Dermis blood vessel endothelial cell (primary cell): ENCODE measurements at places on chromosomes 4 and X.

DNA sequence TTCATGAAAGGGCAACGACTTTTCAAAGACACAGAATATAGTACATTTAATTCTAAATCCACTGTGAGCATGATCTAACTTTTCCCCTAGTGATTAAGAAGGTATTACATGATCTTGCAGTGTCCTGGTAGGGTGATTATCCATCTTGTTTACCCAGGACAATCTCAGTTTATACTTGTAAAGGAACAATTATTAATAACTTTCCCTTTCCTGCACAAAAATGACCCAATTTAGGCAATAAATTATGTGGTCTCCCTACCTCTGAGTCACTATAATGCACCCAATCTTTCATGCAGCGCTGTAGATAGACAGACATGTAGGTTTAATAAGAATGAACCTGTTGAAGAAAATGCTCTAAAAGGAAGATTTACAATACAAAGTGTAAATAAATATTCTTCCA lies 22.7 kb downstream of the UNC5C start:
- no peak for DNase-seq

- DNase-seq: no peak
Measured at GRCh38 chr4:127868196-127868595, 12.5 kb upstream of the PLK4 start.

DNA sequence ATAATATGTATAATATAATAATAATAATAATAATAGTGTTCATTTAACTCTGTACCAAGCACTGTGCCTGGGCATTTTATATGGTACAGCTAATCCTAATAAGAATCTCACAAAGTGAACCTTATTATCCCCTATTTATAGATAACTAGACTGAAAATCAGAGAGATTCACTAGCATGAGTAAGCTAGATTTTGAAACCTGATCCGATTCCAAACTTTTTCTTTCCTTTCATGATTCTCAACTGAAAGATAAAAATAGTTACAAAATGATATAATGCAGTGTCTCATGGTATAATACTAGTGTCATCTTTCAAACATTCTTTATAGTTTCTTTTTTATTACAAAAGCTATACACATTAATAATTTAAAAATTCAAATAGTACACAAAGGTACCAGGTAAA lies 55.9 kb upstream of the RNF128 start:
- no peak for DNase-seq

DNA sequence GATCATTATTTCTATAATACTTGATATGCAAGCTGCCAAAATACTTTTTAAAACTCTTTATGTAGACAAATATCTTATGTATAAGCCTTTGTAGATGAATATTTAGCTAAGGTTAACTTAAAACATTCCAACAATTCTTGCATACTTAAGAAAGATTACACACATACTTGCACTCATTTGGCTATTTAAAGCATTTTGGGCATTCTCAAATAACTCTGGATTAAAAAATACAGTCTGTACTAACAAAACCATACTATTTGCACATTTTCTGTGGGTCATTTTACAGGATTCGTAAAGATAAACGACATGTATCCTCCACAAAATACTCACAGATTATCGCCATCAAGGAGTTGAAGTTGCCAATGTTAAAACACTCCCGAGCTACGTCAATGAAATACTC lies 26.5 kb downstream of the RASGEF1B start:
- DNase-seq: no peak

DNA sequence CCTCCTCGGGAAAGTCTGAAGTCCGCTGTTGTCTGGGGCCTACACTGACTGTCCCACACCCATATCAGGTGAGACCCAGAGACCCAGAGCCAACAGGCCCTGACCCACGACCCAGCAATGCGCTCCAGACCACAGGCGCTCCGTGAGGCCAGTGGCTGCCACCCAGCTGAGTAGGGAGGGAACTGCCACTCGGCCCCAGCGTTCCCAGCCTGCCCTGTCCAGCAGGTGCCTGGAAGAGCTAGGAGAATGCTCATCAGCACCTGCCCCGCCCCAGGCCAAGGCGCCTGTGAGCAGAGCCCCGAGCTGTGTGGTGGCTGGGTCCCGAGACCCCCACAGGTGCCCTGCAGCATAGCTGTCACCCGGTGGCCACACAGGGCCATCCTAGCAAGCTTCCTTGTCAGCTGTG lies 2.7 kb downstream of the SPON2 start:
- DNase-seq: no peak

- no peak for DNase-seq
Measured at GRCh38 chrX:24790166-24790565, 96.4 kb downstream of the POLA1 start.

GRCh38 chrX:151680805-151681204 lies 14.5 kb upstream of the PRRG3 start:
- peak; percentile 54 for DNase-seq

GRCh38 chrX:54794795-54795194 lies 3.3 kb downstream of the ITIH6 start:
- no peak for DNase-seq

GRCh38 chr4:140152751-140153418 lies 1.1 kb downstream of the MAML3 start:
- peak; percentile 65 for DNase-seq

DNA sequence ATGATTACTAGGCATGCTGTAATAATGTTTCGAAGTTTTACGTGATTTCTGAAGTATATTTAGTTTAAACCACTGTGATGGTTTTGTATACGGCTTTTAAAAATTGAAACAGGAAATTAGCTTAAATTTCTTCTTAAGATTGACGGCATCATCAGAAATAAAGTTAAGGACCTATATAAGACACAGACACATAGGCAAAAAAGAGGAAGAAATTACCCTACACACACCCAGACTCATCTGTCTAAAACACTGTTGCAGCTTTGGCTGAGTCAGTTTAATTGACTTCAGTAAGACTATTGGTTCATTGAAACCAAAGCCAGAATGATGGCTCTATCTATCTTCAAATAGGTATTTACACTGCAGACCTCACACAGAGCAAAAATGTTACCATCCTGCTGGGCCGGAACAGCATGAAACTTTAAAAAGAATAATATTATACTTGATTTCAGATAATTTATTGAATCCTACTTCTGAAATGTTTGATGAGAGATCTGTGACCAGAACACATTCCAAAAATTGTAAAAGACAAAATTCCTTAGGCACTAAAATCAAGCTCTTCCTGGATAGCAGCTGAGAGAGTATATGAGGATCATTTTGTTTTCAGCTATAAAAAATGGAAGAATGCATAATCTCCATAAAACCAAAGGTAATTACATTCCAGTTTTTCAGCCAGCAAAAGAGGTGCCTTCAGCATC lies 4.5 kb downstream of the HHIP start:
- DNase-seq: peak; percentile 31

DNA sequence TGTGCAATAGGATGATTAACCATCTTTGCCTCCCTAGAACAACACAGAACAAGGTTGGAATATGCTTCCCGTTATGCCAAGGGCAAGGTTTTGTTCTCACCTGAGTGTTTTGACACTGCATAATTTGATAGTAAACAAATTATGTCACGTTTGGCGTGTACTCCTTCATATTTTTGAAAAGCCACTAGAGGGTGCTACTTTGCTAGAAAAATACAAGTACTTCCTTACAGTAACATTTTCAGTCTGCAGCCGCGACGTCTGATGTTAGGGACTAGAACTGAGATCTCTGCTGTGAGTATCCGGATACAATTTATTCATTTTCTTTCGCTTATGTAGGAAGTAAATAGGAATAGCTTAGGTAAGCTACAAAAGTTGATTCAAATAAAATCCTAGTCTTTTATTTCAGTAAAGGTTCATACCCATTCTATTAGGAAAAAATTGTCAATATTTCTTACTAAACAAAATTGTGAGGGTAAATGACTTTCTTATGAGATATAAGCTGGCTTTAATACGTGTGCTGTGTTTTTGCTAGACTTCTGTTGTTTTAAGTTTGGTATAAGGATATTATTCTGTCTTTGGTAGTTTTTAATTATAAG lies 181.1 kb upstream of the WDFY3 start:
- DNase-seq: peak; percentile 74

DNA sequence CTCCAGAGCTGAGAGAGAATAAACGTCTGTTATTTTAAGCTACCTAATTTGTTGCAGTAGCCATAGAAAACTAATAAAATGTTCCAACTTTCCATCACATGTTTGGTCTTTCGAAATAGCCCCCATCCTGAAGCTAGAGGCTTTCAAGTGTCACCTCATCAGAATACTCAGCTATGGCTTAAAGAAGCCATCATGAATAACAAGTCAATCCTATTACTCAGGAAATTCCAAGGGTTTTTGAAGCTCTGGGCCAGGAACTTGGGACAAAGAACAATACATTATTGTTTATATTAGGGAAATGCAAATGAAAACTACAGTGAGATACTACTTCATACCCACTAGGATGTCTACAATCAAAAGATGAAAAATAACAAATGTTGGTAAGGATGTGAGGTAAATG lies 42.2 kb downstream of the TBCK start:
- DNase-seq: peak; percentile 76

- DNase-seq: peak; percentile 30
Measured at GRCh38 chr4:100290585-100290984, 100.3 kb upstream of the DDIT4L start.

GRCh38 chr4:6336166-6336565 lies 66.5 kb downstream of the WFS1 start:
- no peak for DNase-seq

GRCh38 chrX:43881410-43882293 lies 598 bp downstream of the MAOB start:
- no peak for DNase-seq

DNA sequence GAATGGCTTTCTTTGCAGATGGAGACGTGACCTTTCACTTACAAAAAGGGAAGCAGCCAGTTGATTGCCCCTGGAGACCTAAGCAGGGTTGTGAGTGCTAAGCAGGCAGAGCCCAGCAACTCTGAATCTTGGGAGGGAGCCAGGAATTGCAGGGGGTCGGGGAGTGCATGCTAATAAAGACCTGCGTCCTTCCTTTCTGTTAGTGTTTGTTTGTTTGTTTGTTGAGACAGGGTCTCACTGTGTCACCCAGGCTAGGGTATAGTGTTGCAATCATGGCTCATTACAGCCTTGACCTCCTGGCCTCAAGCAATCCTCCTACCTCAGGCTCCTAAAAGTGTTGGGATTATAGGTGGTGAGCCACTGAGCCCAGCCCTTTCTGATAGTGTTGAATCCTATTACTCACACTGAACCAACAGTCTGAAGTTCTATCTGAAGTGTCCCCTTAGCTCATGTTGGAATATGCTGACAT lies 137.4 kb downstream of the CEP135 start:
- DNase-seq: peak; percentile 63

GRCh38 chr4:101039367-101039766 lies 308.0 kb downstream of the PPP3CA start:
- no peak for DNase-seq
